ENCODE measurements at places on chromosomes 2 and 18.

- DNase-seq: no peak
Measured at GRCh38 chr2:121196132-121196848, 88.7 kb downstream of the TFCP2L1 start.

DNA sequence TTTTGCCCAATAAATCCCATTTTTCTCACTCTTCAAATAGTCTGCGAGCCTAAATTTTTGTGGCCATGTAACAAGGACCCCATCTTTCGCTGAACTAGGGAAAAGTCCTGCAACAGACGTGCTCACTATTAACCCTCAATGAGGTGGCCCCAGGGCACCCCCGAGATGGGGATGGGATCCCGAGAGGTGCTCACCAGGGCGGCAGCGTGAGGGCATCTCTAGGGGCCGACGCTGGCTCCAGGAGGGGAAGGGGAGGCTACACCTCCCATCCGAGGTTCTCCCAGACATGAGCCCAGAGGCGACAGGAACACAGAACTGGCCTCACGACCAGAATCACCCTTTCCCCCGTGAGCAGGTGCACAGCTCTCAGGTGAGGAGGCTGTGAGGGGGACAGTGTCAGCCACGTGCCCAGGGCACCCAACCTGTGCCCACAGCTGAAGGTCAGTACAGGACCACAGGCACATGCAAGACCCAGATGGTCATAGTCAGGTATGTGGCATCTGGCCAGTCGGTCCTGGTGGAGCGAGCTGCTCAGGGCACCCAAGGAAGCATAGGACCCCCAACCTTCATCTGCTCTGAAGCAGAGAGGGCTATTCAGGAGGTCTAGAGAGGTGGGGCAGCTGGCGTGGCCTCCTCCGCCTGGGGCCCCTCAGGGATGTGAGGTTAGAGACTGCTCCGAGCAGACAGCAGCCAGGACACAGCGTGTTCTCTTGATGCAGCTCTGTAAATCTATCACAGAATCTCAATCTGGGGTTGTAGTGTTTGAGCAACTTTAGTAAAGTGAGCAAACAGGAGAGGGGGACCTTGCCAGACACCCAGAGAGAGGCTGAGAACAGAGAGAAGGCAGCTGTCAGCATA, 62.8 kb downstream of the PXDN start:
- DNase-seq: no peak

- DNase-seq: no peak
Measured at GRCh38 chr2:41791523-41791922, 256.3 kb upstream of the PKDCC start.

GRCh38 chr2:74498500-74499266, 720 bp downstream of the LBX2 start:
- DNase-seq: no peak

DNA sequence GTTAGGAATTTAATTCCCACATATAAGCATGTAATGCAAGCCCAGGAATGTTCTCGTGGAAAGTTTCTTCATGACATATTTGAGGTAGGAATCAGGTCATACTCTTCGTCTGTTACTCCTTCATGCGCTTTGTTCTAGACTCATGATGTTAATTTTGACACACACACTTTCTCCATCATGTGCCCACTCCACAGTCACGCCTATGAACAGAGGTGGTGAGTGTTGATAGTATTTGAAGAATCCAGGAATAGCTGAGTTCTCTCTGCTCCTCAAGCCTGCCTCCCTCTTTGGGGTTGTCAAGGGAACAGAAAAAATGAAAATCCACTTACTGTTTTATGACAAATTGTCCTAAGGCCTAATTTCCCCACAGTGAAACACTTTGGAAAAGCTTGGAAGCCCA, 117.3 kb upstream of the SERPINE2 start:
- DNase-seq: no peak

DNA sequence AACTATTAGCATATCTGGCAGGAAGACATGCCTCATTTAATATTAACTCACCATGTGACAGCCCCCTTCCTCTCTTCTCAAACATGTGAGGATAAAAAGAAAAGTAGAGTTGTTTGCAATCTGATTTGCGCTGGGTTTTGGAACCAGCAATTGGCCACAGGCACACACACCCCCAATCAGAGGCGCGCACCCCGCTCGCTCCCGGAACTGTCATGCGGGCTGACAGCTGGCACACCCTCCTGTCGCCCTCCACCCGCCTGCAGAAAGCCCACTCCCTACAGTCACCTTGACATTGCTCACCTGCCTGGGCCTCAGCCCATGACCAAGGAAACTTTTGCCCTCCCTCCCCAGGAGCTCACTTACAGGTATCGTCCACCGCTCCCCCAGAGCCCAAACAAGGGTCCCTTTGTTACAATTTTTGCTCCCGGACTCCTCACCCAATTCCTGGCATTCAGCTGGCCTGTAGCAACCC, 1.1 kb downstream of the COBLL1 start:
- DNase-seq: no peak

- DNase-seq: no peak
Measured at GRCh38 chr18:50961974-50962373, 5.9 kb upstream of the ELAC1 start.

- no peak for DNase-seq
Measured at GRCh38 chr2:238446371-238446770, 19.6 kb downstream of the ASB1 start.

DNA sequence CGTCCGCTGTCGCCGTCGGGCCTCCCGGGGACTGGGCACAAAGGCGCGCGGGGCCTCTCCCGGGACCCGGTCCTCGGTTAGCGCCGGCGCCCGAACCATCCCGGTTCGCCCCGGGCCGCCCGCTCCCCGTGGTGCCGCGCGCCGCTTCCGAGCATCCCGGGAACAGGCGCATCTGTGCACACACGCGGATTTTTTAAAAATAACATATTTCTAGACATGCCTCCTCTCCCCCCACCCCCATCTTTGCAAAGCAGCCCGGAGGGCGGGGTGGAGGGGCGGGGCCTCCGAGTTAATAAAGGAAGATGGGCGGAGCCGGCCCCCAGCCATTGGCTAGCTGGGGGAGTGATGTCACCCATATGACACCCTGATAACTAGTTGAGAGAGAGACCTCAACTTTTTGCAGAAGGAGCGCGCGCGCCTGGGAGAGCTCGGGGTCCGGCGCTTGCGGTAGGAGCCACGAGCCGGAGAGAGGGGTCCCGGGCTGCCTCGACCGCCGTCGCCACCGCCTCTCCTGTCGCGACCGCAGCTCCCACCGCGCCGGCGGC, at the start of gene SOX11:
TSS of gene SOX11 (plus strand) at position 400 of the 545 bp plus-strand sequence. CDS start 338 bp downstream, outside the sequence.
- no peak for DNase-seq

DNA sequence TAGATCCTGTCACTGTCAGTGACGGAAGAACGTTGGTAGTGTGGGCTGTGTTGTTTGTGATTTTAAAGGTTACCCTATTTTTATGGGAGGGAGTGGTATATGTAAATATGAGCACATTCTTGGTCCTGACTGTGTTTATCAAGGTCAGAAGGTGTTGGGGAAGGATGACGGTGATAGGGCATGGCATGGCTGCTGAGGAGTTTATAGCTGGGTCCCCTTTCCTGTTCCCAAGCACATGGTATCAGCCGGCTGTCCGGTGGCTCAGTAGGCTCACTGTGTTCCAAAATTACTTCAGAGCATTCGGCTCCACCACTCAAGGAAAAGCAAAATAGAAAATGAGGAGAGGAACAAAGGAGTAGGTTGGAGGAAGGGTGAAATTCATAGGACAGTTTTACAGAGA, 28.6 kb downstream of the IRS1 start:
- no peak for DNase-seq

DNA sequence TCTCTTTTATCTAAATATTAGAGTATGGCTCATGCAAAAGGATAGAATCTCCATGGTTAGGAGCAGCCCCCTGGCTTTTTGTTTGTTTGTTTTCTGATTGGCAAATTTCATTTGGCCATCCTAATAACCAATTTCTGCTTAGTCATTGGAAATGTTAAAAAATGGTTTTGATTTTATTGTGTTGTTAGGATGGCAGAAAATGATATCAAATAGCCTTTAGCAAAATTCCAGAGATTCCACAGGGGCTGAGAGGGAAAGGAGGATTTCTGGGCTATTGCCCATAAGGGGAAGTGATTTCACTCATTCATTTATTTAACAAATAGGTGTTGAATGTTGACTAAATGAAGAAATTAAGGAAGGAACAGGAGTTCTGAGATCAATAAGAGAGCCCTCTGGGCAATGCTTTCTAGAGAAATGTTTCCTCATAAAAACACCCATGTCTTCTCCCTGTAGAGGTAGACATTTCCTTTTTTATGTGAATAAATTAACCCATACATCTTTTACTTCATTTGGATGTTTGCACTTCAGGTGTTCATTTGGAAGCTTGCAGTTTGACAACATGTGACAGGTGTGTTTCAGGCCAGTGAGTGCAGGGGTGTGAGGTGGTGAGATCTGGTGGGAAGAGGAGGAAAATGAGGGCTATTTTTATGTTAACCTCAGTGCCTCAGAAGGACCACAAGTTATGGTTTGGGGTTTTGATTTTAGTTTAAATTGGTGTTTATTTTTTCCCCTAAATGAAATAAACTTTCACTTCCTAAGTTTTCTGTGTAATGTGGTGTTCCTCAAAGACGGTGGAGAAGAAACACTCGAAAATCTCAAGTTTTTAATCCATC, 61.7 kb upstream of the EPC2 start:
- DNase-seq: no peak

GRCh38 chr2:175372704-175373701, 191.5 kb upstream of the ATP5MC3 start:
- DNase-seq: no peak

GRCh38 chr2:209334188-209335017, 89.4 kb upstream of the MAP2 start:
- no peak for DNase-seq

DNA sequence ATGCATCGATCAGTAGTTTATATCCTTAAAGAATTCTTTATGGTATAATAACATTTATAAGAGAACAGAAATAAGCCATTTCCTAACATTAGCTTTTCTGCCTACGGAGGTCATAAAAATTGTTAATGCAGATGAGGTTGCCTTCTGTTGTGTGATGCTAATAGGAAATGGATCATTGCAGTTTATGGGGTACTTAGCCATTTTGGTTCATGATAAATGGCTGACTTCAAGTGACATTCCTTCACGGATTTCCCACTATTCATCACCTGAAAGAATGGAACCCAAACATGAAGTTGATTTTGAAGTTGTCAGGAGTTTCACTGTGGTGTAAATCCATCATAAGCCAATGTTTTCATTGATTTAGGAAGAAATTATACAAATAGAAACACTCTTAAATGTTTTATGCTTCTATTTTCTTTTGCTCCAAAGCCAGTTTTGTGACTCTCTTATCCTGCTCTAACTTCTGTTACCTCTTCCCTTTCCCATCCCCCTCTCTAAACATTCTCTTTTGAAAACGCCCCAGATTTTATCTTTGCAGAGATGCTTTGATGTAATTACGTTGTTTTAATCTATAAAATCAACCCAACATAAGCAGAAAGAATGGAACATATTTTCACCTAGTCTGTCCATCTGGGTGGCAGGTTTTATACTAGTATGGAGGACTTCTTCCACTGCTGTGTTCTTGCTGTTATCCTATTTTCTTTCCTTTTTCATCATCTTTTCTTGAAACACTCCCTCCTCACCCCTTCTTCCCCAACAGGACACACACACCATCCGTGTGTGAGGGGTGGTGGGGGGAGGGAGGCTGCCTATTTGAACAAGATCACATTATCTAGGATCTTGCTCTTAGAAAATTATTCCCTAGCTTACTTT, 58.2 kb downstream of the GREB1L start:
- no peak for DNase-seq

DNA sequence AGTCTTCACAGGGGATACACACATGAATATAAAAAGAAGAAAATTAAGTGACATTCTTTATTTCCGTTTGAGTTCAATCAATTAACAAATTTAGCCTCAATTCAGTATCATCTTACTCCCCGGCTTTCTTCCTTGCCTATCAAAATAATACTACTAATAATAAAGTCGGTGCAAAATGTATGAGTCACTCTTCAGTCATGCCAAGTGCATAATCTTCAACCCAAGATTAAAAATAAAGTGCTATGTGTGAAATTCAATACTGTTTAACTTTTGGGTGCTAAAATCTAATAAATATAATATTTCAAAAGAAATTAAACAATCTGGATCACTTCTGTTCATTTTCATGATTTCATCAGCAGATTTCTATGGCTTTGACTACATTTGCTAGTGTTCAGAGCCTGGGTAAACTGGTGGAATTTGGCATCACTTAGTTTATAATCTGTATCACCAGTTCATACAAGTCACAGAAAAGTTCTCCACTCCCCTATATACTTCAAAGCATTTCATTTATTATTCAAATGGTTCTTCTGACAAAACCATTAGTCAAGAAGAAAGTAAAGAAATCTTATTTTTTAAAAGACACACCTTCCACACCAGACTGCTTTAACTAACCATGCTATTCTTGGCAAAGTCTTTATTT, 183.6 kb downstream of the THADA start:
- no peak for DNase-seq

DNA sequence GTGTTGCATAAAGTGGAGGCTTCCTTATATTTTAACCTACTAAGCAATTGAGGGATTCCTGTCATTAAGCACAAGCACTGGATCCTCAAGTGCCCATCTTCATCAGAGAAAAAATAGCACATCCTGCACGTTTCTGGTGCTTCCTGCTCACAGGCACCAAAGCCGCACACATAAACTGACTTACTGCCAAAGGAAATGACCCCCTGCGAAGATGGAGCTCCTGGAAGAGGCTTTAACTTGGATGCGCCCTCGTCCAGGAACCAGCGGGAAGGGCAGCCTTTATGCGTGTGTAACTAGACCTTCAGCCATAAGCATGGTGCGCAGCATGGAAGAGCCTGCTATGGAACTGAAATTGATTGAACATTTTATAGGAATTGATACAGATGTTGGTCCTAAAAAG, 188.7 kb downstream of the FTCDNL1 start:
- DNase-seq: no peak

DNA sequence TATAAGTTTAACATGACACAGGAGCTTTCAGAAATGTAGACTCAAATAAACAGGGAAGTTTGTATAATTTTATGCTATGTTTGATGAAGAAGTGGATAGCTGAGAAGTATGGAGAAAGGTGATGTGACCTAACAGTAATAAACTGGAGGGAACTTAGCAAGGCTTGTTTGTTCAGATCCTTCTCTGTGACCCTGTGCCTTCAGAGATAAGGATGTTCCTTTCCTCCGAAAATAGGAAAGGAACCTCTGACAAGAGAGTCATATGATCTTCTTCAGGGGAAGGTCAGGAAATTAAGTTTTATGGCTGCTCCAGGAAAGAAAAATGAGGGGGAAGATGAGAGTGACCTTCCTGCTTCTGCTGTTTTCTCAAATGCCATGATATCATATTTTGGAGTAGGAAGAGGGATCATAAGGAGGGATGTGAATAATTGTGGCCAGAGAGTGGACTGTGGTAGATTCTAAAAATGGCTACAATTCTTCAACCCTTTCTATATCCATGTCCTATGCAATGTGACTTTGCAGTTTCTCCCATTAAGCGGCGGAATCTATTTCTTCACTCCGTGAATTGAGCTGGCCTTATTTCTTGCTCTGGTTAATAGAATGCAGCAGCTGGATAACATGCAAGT, 8.5 kb upstream of the C2orf69 start:
- no peak for DNase-seq

DNA sequence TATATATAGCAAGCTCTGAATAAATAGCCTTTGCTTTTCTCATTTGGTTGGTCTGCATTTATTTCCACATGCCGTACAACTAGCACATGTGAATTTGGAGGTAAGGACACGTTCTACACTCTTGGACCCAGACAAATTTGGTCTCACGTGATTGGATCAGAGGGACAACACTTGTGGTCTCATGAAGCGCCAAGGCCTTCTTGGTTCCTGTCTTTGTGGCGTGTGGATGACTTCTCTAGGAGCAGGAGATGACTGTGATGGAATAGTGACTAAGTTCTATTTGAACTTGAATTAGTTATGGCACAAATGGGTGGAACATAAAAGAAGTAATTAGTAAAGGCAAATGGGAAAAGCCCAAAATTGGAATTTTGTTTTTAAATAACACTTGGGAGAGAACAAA, 206.9 kb downstream of the BCL2 start:
- no peak for DNase-seq

- no peak for DNase-seq
Measured at GRCh38 chr2:45301307-45302277, 292.3 kb upstream of the SIX2 start.

Data from activated CD8-positive, alpha-beta memory T cell treated with anti-CD3 and anti-CD28 coated beads for 1 hour (primary cell).